MV-4-11 (cell line): ENCODE measurements at places on chromosomes 13 and 19.

- DNase-seq: peak; percentile 13
These were observed 10.2 kb downstream of the OXGR1 start for GRCh38 chr13:96984051-96984508.

DNA sequence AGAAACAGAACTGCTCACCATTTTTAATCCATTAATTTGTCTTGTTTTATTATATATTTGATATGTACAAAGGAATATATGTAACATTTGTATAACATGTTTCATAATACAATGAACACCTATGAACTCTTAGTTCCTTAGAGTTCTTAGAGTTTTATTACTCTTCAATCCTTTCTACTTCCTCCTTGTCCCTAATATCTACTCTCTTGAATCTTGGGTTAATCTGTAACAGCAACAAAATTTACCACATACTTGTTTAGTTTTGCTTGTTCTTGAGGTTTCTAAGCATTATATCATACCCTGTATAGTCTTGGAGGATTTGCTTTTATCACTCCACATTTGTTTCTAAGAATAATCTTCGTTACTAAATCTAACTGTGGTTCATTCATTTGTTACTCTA is 151.4 kb downstream of the PDS5B start:
- DNase-seq: no peak

DNA sequence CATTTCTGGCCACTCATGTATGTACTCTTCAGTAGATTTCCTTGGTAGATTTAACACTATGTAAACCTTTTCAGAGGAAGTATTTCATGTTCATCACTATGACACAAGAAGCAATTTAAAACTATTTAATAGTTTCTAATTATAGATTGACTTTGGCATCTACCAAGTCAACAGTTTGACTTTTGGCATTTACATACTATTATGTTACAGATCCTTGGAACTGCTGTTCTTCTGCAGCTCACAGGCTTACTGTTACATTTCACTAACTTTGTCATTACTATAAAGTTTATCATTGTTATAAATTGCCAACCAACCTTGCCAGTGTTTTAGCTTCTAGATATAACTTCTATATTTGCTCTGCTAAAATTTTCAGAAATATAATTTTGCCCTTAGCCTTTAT is 18.7 kb downstream of the SUPT20H start:
- no peak for DNase-seq

DNA sequence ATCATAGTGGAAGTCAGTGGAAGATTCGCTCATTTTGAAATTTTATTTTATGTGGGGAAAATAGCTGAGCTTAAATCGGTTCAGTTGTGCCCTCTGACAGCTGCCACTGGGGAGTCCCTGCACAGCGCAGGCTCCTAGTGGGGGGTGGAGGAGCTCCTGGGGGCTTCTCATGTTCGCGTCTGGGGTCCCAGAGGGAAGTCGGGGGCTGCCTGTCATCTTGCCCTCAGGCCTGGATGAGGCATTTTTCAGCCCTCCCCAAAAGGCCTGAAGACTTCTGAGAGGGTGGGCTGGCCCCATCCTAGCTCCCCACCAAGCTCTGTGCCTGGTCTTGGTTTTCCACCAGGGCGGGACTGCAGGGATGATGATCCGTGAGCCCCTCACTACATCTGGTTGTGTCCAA is 82.1 kb downstream of the CHST8 start:
- no peak for DNase-seq

- no peak for DNase-seq
These were observed 7.0 kb downstream of the MOB3A start for GRCh38 chr19:2089001-2089711.

GRCh38 chr13:98206946-98207345 is 29.9 kb upstream of the RNF113B start:
- no peak for DNase-seq

- DNase-seq: peak; percentile 42
These were observed 3.7 kb downstream of the CD70 start for GRCh38 chr19:6587093-6587820.

- DNase-seq: no peak
These were observed 585 bp downstream of the MAP1S start for GRCh38 chr19:17719730-17720400.

DNA sequence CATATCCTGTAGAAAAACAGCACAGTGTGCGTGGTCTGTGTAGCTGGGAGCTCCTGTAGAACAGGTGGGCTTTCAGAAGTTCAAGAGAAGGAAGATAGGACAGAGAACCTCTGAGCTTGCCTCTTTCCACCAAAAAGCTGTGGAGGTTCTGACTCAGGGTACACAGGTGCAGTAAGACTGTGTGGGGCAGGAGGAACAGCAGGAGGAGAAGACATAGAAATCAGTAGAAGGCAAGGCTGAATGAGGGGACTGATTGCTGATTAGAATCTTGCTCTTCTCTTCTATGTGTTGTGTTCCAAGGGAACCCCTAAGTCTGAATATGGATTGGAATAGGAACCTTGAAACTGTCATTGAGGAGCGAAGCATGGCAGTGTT is 122.7 kb downstream of the AKAP11 start:
- no peak for DNase-seq

DNA sequence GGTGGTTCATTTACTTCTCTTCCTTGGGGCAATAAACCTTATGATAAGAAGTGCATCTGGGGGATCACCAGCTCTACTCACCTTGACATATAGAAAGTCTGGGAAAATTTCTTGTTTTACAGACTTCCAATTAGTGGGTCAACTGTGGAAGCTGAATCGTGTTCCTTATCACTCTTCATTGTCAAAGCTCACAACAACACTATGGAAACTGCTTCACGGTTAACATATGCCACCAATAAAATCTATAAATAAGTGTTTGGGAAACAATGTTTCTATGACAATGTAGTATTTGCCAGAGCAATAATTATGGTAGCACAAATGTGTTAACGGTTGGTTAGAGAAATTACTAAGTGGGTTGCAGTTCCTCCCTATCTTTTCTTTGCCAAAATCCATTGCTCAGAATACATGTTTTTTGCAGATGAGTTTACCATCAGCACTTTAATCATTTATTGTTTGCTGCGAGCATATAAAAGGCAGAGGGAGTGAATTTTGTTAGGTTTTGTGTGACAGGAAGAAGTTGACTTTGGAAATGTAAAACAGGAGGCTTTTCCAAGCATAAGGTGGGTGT is 321.8 kb downstream of the RFC3 start:
- DNase-seq: no peak

GRCh38 chr19:3099347-3100145 is 5.4 kb downstream of the GNA11 start:
- no peak for DNase-seq

- DNase-seq: no peak
These were observed 8.4 kb upstream of the COG3 start for GRCh38 chr13:45456196-45456972.

GRCh38 chr19:8500158-8500557 is 2.3 kb downstream of the PRAM1 start:
- peak; percentile 98 for DNase-seq

DNA sequence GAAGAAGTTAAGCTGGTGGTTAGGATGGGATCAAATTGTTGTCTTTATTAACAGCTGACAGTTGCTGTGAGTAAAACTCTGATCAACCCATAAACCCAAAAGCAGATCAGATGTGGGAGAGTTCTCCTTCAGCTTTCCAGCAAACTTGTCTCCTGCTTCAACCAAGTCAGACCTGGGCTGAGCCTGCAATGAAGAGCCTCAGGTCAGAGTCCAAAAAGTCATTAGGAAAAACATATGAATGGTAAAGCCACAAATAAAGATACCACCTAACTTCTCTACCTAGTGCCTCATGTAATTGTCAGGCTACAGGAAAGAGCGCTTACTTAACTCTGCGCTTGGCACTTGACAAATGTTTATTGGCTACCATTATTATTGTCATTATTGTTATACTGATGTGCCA is 21.9 kb upstream of the UBE2L5 start:
- DNase-seq: no peak
